ENCODE measurements at places on chromosomes 12 and 14.

DNA sequence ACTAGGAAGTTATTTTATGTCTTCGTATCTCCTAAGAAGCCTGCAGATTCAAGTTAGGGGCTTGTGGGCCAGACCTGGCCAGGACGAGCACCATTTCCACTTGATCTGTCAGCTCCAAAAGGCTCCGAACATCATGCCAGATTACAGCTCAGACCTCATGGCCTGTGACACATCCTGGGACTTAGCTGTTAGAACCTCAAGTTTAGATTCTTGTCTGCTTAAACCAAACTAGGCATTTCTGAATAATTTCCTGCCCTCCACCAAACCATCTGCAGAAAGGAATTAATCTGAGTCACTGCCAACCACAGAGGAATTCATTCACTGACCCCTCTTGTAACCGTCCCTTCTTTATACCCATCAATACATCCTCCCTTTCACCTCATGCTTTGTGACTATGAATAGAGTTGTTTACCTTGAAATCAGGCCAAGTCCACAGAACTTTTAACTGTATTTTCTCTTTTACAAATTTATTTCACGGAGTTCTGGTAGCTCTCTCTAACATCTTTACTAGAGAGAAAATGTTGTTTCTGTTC, 120.3 kb downstream of the FBXL14 start:
- no peak for DNase-seq

- DNase-seq, result no peak
Measured at GRCh38 chr14:94161981-94162380, 12.1 kb upstream of the PPP4R4 start.

DNA sequence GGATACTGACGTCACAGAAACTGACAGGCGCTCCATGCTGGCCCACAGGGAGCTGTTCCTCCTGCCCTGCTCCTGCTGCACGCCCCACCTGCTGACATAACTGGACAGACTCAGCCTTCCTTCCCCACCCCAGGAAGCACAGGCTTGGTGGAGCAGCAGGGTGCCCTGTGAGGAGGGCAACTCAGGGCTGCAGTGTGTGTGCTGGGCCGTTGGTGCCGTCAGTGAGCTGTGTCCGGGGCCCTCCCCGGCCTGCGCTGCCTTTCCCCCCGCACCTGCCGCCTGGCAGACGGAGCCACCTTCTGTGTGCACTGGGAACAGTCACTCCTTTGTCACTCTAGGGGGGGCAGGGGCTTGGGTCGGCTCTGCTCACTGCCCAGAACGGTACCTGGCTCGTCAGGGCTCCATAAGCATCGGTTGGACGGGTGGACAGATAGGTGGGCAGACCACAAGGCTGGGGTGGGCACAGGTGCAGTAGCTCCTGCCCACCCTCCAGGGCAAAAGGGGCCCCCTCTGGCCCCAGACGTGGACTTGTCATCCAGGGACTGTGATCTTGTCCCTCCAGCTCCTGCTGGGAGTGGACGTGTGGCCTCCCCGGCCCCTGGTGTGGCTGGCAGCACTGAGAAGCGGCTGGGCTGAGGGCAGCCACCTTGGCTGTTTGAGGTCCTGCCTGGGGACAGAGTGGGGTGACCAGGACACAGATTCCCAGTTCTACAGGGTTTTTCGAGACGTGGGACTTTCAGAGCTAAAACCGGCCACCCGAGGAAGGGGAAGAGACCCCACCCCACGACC, 32.8 kb downstream of the FBRSL1 start:
- DNase-seq, result no peak

- no peak for DNase-seq
Measured at GRCh38 chr12:109737631-109738030, 24.0 kb downstream of the FAM222A start.

DNA sequence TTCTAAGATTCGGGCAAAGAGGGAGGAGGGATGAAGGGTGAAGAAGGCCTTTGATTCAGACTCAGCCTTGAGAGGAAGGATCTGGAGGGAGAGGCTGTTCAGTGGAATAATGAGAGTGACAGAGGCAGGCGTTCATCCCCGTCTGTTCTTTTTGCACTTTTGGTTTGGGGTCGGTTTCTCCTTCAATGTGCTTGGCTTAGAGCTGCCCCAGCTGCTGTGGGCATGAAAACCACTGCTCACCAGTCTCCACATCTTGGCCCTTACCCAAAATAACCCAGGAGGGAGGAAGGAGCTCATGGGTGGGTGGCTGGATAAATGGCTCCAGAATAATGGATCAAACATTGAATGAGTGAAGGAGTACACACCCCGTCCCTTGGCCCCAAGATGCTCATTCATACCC, 261.7 kb upstream of the FKBP4 start:
- DNase-seq, result no peak

DNA sequence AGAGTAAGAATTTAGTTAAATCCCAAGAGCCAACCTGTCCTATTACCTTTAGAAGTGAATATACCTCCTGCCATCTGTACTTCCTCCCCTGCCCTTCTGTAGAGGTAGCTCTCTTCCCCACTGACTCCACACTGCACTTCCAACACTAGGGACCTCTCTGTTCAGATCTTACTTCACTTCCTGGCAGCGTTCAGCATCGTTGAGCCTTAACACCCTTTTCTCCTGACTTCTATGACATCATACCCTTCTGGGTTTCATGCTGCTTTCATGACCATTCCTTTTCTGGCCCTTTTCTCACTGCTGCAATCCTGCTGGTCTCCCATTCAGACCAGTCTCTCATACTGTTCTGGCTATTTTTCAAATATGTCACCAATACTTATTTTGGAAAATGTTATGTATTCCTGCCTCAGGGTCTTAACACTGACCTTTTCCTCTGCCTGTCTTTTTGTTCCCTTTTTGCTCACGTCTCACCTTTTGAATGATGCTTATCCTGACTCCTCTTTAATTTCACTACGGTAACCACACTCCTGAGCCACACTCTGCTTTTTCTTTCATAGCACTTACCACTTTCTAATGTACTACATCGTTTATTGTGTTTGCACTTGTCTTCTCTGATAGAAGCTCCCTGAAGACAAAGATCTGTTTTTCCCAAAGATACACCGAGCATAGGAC, 67.6 kb downstream of the PLEKHA5 start:
- no peak for DNase-seq

DNA sequence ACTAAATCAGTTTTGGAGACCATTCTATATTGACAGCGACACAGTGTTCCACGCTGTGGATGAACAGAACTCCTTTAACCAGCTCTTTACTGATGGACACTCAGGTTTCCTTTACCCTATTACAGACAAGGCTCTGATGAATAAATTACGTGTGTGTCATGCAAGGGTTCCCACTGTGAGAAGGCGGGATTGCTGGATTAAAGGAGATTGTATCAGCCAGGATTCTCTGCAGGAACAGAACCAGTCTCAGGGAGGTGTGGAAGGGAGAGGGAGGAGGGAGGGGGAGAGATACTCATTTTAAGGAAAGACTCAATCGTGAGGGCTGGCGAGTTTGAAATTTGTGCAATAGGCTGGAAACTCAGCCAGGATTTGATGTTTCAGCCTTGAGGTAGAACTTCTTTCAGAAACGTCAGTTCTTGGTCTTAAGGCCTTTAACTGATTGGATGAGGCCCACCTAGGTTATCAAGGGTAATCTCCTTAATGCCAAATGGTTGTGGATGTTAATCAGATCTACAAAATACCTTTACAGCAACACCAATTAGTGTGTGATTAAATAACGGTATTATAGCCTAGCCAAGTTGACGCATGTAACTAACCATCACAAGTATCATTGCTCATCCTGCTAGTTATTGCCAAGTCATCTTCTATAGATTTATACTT, 104.0 kb downstream of the GCH1 start:
- DNase-seq, result no peak

Measured in left ventricle myocardium superior (tissue), 1 donor.